Activated naive CD8-positive, alpha-beta T cell treated with anti-CD3 and anti-CD28 coated beads, Interleukin-2, amount 10 ng/mL, durations not matched to agents 7 days and 5 days (primary cell): ENCODE measurements at places on chromosomes 12 and 14.

DNA sequence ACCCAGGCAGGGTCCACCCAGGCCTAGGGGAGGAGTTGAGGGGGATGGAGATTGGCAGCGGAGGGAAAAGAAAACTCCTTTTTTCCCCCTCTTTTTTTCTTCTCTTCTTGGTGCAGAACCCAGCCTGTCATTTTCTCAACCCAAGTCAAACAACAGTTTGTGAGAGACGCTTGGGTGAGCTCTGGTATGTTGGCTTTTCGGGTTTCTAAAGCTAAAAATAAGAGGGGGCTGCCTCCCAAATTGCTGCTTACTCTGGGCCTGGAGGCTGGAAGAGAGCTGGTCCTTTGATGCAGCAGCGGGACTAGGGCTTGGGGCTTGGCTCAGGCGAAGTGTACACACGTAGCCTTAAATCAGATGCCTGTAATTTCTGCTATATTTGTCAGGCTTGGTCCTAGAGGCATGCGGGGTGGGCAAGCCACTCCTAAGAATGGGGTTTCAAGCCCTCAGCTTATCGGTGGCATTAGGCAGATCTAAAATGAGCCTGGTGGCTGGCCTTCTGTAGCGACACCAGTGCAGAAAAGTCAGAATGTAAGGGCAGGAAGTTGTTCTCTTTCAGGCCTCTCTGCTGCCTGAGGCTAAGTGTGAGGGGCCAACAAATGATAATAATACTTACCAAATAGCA, 816 bp upstream of the SLC8A3 start:
- DNase-seq, result no peak

GRCh38 chr12:111598637-111599452, at the start of gene ATXN2:
Gene ATXN2, minus strand, starts transcription at chr12:111599315. Its CDS starts 281 bp downstream, at chr12:111599034.
- no peak for DNase-seq

- no peak for DNase-seq
Measured at GRCh38 chr14:52683985-52684520, 11.3 kb downstream of the ERO1A start.

DNA sequence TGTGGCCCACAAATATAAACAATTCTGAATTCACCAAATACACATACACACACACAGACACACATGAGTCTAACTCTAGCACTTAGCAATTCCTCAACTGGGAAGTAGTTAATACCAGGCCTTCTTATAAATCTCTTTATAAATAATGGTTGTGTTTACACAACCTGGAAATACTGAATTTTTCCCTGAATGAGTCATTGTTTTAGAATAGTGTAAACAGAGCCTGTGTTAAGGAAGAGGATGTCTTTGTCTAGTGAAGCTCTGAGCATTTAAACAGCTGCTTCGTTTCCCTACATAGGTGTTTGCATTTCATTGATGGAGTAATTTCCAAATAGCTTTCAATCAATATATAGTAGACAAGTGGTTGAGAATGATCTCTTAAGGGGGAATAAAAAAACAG, 218.8 kb downstream of the BTG1 start:
- DNase-seq, result no peak

- no peak for DNase-seq
Measured at GRCh38 chr14:42112108-42112507, 505.4 kb downstream of the LRFN5 start.

GRCh38 chr14:98181768-98182167, 1090.2 kb downstream of the BCL11B start:
- DNase-seq, result no peak

DNA sequence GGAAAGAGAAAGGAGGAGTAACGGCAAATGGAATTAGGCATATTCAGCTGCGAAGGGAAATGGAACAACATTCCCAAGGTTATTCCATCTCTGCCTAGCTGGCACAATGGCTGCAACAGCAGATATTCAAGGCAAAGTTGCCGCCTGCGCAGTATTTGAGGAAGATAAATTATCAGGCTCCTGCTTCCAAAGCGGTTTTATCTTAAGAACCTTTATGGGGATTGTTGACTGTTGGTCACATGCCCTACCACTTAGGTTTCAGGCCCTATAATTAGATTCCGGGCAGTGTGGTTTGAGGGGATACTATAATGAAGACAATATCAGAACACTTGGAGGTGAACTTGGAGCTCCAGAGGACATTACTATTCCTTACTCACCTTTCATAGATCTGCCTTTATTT, 99.7 kb downstream of the FGD4 start:
- DNase-seq, result no peak

- no peak for DNase-seq
Measured at GRCh38 chr12:114746297-114747011, 62.5 kb upstream of the TBX3 start.

GRCh38 chr12:40325349-40325960, 100.7 kb downstream of the LRRK2 start:
- no peak for DNase-seq

DNA sequence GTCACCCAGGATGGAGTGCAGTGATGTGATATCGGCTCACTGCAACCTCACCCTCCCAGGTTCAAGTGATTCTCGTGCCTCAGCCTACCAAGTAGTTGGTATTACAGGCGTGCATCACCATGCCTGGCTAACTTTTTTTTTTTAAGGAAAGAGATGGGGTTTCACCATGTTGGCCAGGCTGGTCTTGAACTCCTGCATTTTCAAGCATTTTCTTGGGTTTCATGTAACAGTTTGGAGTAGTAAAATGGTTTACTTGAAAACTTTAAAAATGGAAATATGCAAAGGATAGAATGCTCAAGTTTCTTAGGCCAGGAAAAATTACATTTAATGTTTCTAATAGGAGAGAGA, 63.3 kb downstream of the FOXN3 start:
- DNase-seq, result no peak

GRCh38 chr14:87916103-87916885, 76.7 kb downstream of the GALC start:
- no peak for DNase-seq

DNA sequence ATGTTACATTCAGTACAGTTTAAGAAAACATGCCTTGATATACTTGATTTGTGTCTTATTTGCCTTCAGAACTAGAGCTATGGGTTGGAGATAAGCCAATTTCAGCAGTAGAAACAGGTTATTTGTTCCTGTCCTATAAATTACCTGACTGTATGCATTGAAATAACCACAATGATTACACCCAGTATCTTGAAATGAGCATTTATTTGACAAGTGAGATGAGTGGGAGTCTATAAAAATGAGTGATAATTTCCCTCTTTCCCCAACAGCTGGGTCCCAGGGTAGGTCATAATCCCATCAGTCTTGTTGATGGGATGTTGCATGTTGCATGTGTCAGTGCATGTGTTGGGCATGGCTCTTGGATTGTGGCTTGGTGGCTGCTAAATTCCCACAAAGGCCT, 3.7 kb downstream of the TAS2R42 start:
- DNase-seq, result no peak

DNA sequence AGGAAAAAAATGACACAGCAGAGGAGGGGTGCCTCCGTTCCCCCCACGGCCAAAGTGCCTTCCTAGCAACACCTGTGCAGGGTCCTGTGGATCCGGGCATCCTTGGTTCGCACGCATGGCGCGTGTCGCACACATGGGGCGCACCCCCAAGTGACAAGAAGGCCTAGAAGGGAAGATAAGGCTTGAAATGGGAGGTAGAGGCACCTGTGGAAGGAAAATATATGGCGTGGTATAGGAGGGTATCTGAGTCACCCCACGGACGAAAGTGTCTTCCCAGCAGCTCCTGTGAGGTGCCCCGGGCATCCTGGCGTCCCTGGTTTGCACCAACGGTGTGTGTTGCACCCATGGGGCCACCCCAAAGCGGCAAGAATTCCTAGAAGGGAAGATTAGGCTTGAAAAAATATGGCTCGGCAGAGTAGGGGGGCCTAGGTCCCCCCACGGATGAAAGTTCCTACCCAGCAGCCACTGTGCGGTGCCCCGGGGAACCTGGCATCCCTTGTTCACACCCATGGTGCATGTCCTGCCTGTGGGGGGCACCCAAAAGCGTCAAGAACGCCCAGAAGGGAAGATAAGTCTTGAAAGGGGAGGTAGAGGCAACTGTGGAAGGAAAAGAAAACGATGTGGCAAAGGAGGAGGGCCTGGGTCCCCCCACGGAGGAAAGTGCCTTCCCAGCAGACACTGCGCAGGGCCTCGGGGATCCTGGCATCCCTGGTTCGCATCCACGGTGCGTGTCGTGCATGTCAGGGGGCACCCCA, 280.0 kb downstream of the ALG10 start:
- DNase-seq, result no peak

- no peak for DNase-seq
Measured at GRCh38 chr12:58750484-58750883, 169.8 kb downstream of the LRIG3 start.

- no peak for DNase-seq
Measured at GRCh38 chr14:45246691-45247090, 6.3 kb downstream of the MIS18BP1 start.

DNA sequence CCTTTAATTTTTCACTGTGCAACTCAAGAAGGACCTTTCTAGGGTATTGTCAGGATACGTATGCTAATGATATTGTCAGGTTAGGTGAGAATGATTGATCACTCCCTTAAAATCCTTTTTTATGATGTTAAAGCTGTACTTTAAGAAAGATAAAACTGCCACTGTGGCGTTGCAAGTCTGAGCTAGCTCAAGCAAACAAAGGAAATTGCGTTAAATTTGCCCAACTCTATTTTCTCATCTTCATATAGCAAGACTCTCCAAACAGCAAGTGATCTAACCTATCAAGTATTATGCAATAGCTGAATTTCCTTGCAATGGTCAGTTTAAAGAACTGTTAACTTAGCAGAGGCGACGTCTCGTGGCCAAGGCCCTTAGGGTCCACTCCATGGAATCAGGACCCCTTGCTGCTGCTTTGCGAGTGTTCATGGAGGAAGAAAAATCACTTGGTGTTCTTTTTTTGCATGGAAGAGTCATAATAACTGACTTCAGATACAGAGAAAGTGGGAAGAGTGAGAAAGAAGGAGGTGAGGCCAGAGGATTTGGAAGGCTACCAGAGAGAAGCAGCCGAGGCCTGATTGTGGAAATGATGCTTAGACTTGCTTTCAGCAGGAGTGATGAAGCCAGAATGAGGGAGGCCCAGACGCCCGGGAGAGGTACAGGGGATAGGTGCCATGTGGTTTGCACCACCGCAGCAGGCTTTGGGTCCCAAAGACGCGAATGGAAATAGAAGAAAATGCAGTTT, 2.5 kb downstream of the TRAF3 start:
- DNase-seq, result no peak

GRCh38 chr12:57803319-57803893, 15.1 kb downstream of the AVIL start:
- DNase-seq, result peak; percentile 48

- no peak for DNase-seq
Measured at GRCh38 chr12:16492240-16492639, 113.7 kb downstream of the LMO3 start.

DNA sequence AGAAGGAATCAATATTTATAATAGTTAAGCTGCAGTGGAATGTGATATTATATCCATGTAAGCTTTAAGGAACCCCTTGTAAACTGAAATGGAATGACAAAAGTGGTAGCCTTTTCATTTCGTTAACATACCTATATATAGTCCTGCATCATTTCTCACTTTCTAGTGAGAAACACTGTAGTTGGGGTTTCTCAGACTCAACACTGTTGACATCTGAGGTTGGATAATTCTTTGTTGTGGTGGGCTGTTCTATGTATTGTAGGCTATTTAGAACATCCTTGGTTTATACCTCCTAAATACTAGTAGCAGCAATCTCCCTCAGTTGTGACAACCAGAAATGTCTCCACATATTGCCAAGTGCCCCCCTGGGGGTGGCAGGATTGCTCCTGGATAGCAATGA, 79.1 kb downstream of the RAD52 start:
- no peak for DNase-seq

DNA sequence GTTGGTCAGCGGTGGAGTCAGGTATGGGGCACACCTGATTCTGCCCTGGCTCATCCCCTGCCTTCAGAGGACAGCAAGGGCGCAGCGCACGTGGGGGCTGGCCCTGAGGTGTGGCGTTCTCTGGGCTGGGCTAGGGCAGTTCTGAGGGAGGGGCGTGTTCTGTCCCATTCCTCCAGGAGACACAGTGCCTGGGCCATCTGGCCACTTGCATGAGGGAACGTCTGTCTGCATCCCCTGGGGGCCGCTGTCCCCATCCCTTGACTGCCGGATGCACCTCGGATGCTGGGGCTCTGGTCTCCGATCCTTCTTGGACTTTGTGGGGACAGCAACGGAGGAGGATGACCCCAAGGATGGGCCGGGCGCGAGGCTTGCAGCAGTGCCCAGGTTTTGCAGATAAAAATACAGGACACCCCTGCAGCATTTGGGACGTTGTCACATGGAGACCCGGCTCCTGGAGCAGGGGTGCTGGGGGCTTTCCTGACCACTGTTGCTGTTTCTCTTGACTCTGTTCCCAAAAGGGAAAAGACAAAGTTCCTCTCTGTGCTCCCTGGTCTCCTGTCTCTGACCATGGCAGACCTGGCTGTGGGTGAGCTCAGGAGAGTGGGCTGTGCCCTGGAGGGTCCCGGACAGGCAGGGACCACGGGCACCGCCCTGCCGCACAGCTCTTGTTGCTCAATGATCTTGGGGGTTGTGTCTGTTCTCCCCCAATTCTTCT, 6.9 kb downstream of the MTA1 start:
- no peak for DNase-seq

DNA sequence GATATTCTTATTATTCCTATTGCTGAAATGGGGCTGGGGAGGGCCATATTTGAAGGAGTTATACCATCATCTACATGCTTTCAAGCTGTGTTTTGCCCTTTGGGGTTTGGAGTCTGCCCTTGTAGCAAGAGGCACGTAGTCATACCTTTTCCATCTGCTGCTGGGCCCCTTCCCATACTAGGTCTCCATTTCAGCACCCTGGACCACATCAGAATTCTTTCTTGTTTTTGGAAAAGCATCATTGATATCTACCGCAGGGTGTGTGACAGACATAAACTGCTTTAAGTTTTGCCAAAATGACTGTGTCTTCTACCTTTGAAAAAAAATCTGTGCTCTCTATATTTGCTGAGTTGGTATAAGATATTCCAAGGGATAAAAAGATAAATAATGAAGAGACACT, 12.3 kb upstream of the DUSP6 start:
- no peak for DNase-seq

DNA sequence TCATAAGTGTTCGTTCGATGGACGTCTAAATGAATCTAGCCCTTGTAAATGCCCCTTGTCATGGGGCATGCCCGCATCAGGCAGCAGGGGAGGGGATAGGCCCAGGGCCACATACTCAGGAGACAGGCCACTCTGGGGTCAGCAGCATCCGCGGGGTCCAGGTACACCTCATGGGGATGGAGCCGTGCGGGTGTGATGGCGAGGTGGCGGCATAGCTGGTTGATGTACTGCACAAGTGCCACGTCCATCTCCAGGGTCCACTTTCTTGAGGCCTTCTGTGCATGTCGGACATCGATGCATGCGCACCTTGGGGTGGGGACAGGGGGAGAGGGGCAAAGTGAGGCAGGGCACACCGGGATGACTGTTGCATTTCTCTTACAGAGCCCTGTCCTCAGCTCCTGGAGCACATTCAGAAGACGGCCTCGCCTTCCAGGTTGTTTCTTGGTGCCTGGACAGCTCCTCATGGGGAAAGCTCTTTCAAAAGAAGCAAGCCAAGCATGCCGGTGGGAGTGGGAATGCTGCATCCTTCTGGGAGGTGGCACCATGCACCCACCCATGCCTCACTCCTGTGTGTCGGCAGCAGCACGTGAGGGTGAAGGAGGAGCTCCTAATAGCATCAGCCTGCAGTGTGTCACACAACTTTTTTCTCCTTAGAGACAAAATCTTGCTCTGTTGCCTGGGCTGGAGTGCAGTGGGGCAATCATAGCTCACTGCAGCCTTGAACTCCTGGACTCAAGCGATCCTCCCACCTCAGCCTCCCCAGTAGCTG, 47.4 kb downstream of the TRAFD1 start:
- no peak for DNase-seq

- no peak for DNase-seq
Measured at GRCh38 chr14:72812292-72812851, 81.5 kb downstream of the DPF3 start.
